ENCODE measurements at places on chromosomes 5 and 9. TPM values are rescaled to one million over a fixed set of nuclear protein-coding genes. Genes with fewer than 3 reads are reported as not detected.

- peak; percentile 14 for DNase-seq
- no peaks in the 10 kb centered on the region for H3K36me3 ChIP-seq
- no peaks in the 10 kb centered on the region for H3K27me3 ChIP-seq
- H3K4me3 ChIP-seq: no peak overlapping the region
- H3K4me1 ChIP-seq: no peaks in the 10 kb centered on the region
Measured at GRCh38 chr9:91405343-91406077, 18.1 kb downstream of the NFIL3 start.

GRCh38 chr5:138712791-138713190, 40.4 kb upstream of the CTNNA1 start:
- no peaks in the 10 kb centered on the region for H3K27me3 ChIP-seq
- no peaks in the 10 kb centered on the region for H3K36me3 ChIP-seq
- no peak overlapping the region for H3K4me3 ChIP-seq
- peaks cover 33% of the 10 kb centered on the region for H3K4me1 ChIP-seq
- DNase-seq: no peak
- H3K27ac ChIP-seq: no peak overlapping the region

GRCh38 chr5:163563112-163563511, 57.7 kb downstream of the MAT2B start:
- no peaks in the 10 kb centered on the region for H3K36me3 ChIP-seq
- H3K27ac ChIP-seq: no peak overlapping the region
- peaks cover 28% of the 10 kb centered on the region for H3K27me3 ChIP-seq
- no peak for DNase-seq
- no peak overlapping the region for H3K4me3 ChIP-seq
- H3K4me1 ChIP-seq: peaks cover 41% of the 10 kb centered on the region

DNA sequence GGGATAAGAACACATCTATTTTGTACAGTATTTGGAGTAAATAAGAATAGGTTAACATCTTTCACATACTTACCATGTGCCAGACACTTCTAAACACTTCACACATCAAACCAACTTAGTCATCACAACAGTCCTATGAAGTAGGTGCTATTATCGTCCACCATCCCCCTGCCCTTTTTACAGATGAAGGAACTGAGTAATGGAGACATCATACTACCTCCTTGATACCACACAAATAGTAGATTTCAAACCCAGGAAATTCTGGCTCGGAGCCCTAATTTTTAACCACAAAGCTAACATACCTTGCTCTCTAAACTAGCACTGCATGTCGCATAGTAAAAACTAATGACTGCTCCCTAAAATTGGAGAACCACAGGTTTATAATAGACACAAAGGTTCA, 4.2 kb upstream of the ZNF366 start:
- DNase-seq: no peak
- no peak overlapping the region for H3K4me3 ChIP-seq
- peaks cover 18% of the 10 kb centered on the region for H3K4me1 ChIP-seq
- H3K36me3 ChIP-seq: no peaks in the 10 kb centered on the region
- H3K27me3 ChIP-seq: no peaks in the 10 kb centered on the region

DNA sequence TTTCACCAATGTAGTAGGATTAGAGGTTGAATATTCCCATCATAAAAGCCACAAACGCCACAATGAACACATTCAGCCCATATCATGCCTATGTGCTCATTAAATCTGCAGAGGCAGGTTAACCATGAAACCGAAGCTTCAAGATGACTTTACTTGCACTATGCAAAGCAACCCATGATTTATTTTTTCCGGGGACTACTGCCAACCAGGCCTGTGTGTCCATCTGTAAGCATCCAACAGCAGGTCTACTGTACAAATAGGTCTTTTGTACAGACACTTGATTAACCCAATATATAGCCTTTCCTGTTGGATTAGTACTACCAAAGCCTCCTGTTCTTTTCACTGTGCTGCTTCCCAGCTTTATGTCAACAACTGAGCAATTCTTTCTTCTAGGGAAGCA, 104.9 kb upstream of the CDH10 start:
- H3K4me1 ChIP-seq: no peaks in the 10 kb centered on the region
- H3K27me3 ChIP-seq: no peaks in the 10 kb centered on the region
- no peak overlapping the region for H3K4me3 ChIP-seq
- H3K36me3 ChIP-seq: no peaks in the 10 kb centered on the region
- H3K27ac ChIP-seq: no peak overlapping the region

- no peak for DNase-seq
Measured at GRCh38 chr5:131288328-131288727, 24.5 kb downstream of the CDC42SE2 start.

The C9 gene
- not detected for polyA plus RNA-seq
